Brain (organoid and tissue), 16 donors: ENCODE measurements at places on chromosomes 7 and 10. TPM values are rescaled to one million over a fixed set of nuclear protein-coding genes. Genes with fewer than 3 reads are reported as not detected.

Gene MBLAC1
- polyA plus RNA-seq: 4.7 TPM

Gene PIP
- not detected for polyA plus RNA-seq

Gene CABCOCO1
- 2.3 TPM for polyA plus RNA-seq

GRCh38 chr7:11607686-11608085, 224.3 kb downstream of the THSD7A start:
- DNase-seq: peak; percentile 93

- no peak for DNase-seq
Measured at GRCh38 chr7:144786522-144786921, 49.3 kb downstream of the TPK1 start.

GRCh38 chr7:131052285-131052904, 275.3 kb upstream of the MKLN1 start:
- DNase-seq: no peak

- peak; percentile 29 for DNase-seq
Measured at GRCh38 chr10:118800920-118801319, 46.1 kb upstream of the CACUL1 start.

DNA sequence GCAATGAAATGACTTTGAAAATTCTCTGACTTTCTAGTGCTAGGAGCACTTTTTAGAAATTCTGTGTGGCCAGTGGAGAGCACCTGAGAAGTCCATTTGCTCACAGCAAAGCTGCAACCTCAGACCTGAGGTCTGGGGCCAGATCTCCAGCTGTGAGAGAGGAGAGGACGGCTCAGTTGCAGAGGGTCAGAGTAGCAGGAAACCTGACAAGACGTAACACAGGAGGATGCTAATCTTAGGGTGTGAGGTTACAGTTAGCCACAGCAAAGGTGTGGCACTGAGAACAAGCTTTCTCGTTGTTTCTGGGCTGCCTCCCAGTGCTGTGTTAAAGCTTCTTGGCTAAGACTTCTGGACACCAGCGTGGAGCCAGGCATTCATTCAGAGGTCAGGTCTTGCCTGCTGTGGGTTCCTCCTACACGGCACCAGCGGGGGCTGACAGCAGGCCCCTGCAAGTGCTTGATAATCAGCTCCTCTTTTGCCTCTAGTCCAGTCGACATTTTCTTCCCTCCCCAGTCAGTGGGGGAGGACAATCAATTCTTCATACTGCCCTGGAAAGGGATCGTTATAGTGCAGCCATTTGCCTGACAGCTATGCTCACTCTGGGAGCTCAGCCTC, 435.4 kb upstream of the DPP6 start:
- no peak for DNase-seq

- DNase-seq: no peak
Measured at GRCh38 chr10:79349072-79349491, 1.8 kb downstream of the PPIF start.

DNA sequence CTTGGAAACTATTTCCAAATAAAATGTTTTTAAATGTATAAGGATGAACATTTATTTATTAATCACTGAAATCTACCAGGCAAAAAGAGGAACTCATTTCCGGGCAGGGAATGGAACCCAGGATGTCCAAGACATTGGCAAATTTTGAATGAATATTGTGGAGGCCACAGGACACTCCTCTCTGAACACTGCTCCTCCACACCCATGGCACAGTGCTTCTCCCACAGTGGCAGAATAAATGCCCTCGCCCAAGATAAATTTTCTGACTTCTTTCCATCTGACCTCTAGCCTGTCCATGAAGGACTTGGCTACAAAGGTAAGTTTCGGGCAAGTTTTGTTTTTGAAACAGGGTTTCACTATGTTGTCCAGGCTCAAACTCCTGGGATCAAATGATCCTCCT, 39.0 kb downstream of the HIPK2 start:
- DNase-seq: no peak

- no peak for DNase-seq
Measured at GRCh38 chr10:4688168-4688567, 137.8 kb upstream of the AKR1E2 start.

- no peak for DNase-seq
Measured at GRCh38 chr7:74302745-74303221, 13.6 kb downstream of the CLIP2 start.

- no peak for DNase-seq
Measured at GRCh38 chr7:142872106-142872675, 13.4 kb downstream of the TRPV6 start.

DNA sequence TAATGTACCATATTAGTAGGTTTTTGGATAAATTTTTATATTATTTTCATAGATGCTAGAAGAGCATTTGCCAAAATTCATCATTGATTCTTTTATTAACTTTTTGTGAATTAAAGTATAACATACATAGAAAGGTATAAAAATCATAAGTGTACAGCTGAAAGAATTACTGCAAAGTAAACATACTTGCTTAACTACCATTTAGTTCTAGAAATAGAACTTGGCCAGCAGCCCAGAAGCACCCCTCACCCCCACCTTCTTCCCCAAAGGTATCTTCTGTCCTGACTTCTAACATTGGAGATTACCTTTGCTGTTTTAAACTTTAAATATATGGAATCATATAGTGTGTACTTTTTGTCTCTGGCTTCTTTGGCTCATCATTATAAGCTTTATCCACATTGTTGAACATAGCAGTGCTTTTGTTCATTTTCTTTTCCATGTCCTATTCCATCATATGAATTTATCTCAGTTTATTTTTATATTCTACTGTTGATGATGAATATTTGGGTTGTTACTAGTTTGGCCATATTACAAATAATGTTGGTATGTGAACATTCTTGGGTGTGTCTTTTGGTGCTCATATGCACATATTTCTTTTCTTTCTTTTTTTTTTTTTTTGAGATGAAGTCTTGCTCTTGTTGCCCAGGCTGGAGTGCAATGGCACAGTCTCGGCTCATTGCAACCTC, 142.8 kb downstream of the ADK start:
- DNase-seq: no peak

GRCh38 chr7:20737840-20738448, 48.7 kb downstream of the SP8 start:
- no peak for DNase-seq

DNA sequence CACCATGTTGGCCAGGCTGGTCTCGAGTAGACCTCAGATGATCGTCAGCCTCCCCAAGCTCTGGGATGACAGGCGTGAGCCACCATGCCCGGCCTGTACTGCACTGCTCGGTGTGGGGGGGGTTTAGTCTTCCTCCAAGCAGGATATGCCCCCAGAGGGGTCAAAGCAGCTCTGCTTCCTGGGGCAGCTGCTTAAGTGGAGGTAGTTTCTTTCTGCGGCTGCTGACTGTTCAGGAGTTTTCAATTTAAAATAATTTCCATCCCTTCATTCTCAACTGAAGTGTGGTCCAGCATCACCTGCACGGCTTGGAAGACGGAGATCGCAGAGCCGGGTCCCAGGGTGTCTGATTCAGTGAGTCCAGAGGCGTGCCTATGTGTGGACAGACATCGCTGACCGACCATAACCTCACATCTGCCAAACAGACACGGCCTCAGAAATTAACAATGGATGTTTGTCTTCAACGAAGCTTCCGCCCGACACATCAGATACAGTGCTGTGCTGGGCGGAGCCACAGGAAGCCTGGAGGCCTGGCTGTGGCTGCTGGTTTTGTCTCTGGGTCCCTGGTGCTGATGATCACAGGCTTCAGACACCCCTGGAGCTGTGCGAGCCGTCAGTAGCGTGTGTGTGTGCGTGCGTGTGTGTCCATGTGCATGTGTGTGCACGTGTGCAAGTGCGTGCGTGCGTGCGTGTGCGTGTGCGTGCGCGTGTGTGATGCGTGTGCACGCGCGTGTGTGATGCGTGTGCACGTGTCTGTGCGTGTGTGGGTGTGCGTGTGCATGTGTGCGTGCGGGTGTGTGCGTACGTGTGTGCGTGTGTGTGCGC, 226.5 kb upstream of the PITRM1 start:
- no peak for DNase-seq

GRCh38 chr10:114908896-114909295, 29.1 kb upstream of the TRUB1 start:
- no peak for DNase-seq

- DNase-seq: no peak
Measured at GRCh38 chr10:128178302-128178958, 52.2 kb upstream of the MKI67 start.

- no peak for DNase-seq
Measured at GRCh38 chr7:129841465-129841864, 111.3 kb downstream of the UBE2H start.

- peak; percentile 75 for DNase-seq
Measured at GRCh38 chr7:25391295-25391861, 163.1 kb upstream of the NPVF start.
